M059J (cell line): ENCODE measurements at places on chromosomes 2 and 18.

DNA sequence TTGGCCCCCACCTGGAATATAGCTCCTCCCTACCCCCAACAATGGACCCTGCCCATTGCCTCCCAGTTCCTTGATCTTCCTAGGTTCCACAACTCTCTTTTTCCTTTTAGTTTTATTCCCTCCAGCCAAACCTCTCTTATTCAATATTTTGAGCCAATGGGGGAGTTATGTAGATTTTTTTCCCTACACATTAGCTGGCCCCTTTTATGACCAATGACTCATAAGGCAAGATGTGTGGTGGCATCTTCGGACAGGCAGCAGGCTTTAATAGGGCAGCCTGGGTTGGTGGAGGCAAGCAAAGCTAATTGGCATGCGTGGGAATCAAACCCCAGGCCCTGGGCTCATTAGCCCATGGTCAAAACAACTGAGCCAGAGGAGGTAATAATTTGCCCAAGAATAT lies 9.2 kb downstream of the GRP start:
- peak; percentile 92 for DNase-seq

DNA sequence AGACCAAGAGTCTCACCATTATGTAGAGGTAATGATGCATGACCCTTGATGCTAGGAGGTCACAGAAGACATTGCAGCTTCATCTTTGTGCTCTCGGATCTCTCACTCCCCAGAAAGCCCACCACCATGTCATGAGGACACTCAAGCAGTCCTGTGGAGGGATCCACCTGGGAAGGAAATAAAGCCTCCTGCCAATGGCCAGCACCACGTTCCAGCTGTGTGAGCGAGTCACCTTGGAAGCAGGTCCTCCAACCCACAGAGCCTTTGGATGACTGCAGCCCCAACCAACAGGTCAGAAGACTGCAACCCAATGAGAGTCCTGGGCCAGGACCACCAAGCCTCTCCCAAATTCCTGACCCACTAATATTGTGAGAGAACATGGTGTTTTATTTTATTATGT lies 38.4 kb downstream of the CYP26B1 start:
- no peak for DNase-seq

DNA sequence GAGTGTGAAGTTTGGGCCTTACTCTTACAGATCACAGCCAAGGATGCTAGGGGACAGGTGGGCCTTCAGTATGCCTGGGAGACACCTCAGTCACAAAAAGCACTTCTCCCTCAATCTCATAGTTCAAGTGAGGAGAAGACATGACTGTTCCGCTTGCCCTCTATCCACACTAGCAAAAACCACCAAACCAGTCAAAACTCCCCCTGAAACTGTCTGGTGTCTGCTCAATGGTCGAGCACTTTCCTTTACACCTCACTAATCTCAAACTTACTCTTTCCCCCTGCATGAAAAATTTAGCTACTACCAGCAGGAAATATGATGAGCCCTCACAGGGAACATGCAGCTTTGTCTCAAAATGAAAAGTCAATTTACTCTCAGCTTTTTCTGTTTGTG lies 232.2 kb downstream of the TRIB2 start:
- no peak for DNase-seq

DNA sequence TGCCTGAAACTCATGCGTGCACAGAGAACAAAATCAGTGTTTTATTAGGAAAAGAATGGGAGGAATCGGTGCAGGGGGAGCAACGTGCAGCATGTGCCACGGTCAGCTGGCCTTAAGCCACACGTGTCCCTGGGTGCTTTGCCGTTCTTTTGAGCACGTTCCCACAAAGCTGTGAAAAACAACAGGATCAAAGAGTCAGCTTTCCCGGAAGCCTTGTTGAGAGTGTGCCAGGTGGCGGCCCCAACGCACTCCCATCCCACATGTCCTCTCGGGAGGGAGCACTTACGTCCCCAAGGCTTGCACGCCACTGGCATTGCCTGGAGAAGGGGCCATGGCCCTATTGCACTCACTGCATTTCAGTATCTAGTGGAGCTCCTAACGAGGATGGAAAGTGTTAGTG lies 511.2 kb downstream of the EIPR1 start:
- DNase-seq: no peak

GRCh38 chr2:241852981-241853631 lies 5.6 kb downstream of the PDCD1 start:
- no peak for DNase-seq

DNA sequence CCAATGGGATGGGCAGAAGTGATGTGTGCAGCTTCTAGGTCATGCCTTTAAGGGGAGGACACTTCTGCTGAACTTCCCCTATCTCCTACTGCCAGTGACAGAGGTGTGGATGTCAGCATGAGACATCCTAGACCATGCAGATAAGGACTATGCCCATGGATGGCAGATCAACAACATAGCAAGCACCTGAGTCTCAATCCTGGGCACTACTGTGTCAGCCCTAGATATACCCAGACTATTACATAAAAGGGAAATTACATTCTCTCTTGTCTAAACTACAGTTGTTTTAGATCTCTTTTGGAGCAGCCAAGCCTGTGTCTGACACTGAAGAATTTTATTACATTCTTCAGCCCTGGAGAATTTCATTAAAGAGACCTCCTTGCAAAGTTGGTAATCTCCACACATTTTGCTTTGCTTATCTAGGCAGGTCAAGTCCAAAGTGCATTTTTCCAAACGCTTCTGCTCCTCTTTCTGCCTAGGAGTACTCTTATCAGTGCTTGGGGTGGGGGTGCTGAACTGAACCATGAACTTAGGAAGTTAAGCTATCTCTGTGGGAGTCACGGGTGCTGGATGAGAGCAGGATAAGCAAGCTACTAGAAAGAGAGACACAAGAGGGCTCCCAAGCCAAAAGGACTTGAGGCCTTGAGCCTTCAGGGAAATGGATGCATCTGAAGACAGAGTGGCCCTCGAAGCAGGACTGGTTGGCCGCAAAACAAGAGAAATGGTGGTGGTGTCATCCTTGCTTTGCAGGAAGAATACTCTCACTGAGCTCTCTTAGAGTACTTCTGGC lies 95.2 kb upstream of the SPRED2 start:
- no peak for DNase-seq

DNA sequence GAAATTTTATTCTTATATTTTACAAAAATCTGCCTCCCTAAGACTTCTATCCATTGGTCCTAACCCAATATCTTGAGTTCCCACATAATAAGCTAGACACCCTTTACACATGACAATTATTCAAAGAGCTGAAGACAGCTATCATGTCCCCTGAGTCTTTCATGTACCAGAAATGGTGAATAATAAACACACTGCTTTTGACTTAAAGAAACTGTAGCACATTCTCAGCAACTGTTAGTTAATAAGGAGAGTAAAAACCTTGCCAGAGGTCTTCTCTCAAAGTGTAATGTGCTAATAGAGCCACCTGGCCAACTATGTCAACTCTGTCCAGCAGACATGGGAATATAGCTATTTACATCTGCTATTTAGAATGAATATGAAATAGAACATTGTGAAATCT lies 109.7 kb upstream of the ARL5A start:
- no peak for DNase-seq

GRCh38 chr2:209685340-209685739 lies 86.3 kb upstream of the UNC80 start:
- DNase-seq: no peak

- no peak for DNase-seq
Measured at GRCh38 chr2:190017837-190018236, 44.7 kb downstream of the MSTN start.

DNA sequence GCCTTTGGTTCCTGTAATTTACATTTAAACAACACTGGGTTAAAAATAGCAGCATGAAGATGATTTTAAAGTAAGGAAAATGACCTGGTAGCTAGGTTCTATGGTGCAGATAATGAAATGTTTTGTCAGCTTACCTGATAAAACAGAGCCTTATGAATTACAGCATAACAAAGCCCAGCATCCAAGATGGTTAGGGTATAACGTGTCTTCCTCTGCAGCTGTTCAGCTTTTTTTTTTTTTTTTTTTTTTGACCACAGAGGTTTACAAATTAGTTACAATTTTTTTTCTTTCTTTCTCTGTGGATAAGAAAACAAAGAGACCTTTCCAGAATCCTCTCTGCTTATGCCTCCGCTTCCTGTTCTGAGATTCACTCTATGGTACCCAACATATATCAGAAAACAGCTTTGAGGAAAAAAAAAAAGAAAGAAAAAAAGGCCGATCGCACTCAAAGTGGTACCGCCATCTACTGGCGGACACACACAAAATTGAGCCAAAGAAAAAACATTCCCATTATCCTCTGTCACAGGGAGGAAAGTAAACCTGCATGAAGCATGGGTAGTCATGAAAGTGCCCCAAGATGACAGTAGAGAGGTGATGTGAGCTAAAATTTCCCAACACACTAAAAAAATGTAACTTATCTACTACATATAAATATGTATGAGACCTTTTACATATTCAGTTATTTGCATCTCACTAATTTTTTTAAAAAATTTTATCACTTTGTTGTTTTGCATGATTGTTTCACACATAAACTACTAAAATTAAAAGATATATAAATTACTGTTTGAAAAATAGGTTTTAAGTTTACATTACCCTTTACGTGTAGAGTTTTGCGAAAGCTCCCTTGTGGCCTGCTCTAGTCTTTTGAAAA lies at the start of gene SCN3A:
TSS of gene SCN3A (minus strand) at position 362 of the 871 bp plus-strand sequence. CDS start 27,656 bp downstream, outside the sequence.
- DNase-seq: peak; percentile 43

- peak; percentile 13 for DNase-seq
Measured at GRCh38 chr2:171409436-171409971, 24.3 kb downstream of the METTL8 start.

DNA sequence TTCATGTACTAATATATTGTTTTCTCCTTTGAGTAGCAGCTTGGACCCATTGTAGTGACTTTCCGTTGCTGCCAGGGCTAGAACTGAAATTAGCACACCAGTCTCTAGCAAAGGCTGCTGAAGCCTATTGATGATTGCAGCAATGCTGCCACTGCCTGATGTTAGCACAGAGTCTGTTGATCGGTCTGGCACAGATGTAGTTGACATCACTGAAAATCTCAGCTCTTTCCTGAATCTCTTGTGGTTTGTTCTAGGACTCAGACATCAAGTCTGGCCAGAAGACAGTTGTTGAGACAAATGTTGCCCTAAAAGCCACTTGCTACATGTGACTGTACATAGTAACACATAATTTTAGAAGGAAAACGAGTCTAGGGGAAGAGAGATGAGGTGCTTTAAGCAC lies 47.2 kb downstream of the VAPA start:
- no peak for DNase-seq

DNA sequence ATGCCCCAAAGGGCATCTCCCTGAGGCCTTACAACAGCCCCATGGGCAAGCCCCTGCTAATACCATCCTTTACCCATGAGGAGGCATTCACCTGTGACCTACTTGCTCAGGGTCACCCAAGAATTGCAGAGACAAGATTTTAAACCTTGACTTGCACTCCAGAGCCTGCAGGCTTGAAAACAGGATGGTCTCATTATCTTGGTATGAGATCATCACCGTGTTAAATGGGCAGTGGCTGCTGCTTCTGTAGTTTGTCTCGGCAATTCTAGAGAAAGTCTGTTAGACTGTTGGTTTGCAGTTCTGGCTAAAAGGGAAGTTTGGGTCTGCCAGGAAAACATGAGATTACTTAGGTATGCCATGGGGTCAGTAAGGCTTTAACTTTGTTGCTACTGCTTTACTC lies 698.9 kb downstream of the GALR1 start:
- no peak for DNase-seq
